Stimulated activated CD4-positive, alpha-beta T cell treated with anti-CD3 and anti-CD28 coated beads, Interleukin-4, amount 100 ng/mL, for 4 hours (primary cell): ENCODE measurements at places on chromosomes 3 and 15.

DNA sequence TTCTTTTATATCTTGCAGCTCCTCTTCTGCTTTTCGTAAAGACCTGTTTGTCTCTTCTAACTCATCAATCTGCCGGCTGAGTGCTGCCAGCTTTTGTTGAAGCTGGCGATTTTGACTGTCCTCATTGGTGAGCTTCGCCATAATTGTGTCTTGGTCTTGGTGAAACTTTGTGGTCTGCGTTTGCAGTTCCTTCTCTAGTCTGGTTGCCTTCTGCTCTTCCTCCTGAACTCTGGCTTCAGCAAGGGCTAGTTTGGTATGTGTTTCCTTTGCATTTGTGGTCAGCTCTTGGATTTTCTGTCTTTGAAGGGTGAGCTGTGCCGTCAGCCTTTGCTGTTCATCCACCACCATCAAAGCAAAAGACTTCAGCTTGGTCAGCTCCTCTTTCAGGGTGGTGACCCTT is 32.9 kb downstream of the CMSS1 start:
- DNase-seq, result no peak

- no peak for DNase-seq
Observed at GRCh38 chr3:69683082-69683806, 56.0 kb upstream of the MITF start.

- no peak for DNase-seq
Observed at GRCh38 chr3:15979900-15980299, 182.1 kb upstream of the ANKRD28 start.

DNA sequence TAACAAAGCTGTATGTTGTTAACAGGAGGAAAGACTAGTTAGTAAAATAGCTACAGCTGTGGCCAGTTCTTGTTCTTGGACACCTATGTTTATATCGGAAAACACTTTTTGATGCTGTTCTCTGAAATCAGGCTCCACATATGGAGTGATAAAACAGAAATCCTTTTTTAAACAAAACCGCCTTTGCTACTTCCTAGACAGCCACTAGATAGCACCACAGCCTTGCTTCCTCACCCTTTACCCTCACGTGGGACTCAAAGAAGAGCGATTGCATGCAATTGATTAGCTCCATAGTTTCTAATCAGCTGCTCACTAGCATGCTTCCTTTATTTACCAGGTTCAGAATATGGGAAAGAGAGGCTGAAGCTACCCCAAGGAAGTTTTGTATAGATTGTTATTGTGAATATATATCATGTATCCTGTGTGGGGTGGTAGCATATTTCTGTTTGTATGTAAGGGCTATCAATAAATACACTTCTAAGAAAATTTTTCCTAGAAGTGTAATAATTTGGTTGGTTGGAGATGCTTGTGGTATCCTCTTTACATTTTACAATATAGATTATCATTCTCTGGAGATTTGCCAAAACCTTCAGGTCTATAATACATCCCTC is 4.3 kb upstream of the MTFMT start:
- no peak for DNase-seq

DNA sequence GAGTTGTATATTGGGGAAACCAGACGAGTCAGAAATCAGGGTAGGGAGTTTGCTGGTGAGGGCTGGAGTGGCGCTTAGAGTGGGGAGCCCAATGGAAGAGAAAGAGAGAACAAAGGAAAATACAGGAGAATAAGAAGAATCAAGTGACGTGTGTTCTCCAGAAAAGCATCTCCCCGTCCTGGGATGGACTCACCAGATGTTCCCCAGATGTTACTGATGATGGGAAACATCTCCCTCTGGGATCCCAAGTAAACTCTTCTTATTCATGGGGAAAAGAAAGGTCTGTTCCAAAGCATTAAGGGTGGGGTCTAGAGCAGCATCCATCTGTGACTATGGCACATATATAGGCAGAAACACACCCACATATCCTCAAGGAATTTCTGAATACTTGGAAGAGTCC is 3.0 kb upstream of the CSRNP1 start:
- no peak for DNase-seq

GRCh38 chr15:93178371-93178770 is 89.4 kb upstream of the RGMA start:
- no peak for DNase-seq

GRCh38 chr3:8665407-8665896 is 20.9 kb upstream of the SSUH2 start:
- no peak for DNase-seq
